ENCODE measurements at places on chromosomes 12 and 14.

- DNase-seq = no peak
These were observed 37.1 kb downstream of the PPP4R3A start for GRCh38 chr14:91473046-91473445.

- DNase-seq = no peak
These were observed 207.9 kb upstream of the TMEM260 start for GRCh38 chr14:56371737-56372136.

DNA sequence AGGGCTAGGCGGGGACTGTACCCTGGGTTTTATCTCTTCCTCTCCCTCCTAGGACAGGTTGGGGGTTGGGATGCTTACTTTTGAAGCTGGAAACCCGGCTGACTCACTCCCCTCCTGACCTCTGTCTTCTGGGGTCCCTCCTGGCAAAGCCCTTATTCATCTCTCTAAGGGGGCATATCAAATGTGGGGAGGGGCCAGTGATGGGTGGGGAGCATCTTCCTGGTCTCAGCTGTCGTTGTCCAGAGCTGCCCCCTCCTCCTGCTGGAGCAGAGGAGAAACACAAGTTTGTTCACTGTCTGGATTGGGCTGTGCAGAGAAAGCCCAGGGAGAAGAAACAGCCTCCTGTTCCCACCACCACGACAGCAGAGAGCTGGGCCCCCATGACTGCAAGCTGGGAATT, 85.8 kb downstream of the TNFAIP2 start:
- no peak for DNase-seq

- DNase-seq = peak; percentile 66
These were observed 624 bp upstream of the PLEKHD1 start for GRCh38 chr14:69483765-69484443.

DNA sequence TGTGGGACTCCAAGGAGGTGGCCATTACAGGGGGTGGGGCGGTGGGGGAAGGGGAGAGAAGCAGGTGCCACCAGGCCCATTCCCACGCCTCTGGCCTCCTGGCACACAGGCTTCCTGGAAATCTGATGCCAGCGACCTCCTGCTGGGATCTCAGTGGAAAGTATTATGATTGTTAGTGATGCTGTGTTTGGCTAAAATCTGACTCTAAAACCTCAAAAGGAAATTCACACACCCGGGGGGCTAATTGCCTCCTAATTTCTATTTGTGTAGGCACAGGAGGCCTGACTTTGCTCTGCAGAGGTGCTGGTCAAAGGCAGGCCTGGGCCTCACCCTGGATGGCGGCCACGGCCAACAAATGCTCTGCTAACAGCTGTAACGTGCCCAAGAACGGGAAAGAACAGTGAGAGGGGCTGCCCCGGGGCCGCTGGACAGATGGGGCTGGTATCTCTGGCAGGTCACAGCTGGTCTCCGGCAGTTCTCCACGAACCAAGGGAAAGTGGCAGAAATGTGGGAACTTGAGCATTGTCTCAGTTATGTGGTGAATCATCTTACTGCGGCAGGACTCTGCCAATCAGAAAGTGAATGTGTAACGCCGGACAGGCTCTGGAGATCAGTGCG, 14.3 kb downstream of the FAM181A start:
- no peak for DNase-seq

GRCh38 chr12:72521326-72521725, 249.2 kb downstream of the TRHDE start:
- no peak for DNase-seq

DNA sequence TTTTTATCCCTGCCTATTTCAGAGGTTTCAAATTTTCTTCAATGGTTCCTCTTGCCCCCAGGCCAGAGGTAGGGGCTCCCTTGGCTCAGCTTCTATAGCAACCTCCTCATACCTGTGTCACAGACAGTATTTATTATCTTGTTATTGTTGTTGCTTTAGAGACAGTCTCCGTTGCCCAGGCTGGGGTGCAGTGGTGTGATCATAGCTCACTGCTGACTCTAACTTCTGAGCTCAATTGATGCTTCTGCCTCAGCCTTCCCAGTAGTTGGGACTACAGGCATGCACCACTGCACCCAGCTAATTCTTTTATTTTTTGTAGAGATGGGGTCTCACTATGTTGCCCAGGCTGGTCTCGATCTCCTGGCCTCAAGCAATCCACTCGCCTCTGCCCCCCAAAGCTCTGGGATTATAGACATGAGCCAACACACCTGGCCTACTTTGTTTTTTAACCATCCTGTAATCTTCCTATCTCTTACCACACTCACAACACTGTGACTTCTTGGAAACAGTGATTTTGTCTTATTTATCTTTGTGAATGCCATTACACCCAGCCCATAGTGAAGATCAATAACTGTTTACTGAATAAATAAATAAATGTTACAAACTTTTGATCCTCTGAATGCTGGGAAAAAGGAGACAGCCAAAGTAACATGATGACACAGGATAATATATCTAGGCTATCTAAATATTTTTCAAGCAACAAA, 95.9 kb downstream of the PHLDA1 start:
- DNase-seq = no peak

- no peak for DNase-seq
These were observed 111.8 kb downstream of the PRKCH start for GRCh38 chr14:61433169-61433568.

- DNase-seq = no peak
These were observed 159.7 kb upstream of the EGLN3 start for GRCh38 chr14:34110531-34110930.

GRCh38 chr12:46147144-46147543, 121.7 kb downstream of the SLC38A1 start:
- DNase-seq = no peak

- DNase-seq = no peak
These were observed 15.6 kb downstream of the ZFHX2 start for GRCh38 chr14:23535943-23536342.

DNA sequence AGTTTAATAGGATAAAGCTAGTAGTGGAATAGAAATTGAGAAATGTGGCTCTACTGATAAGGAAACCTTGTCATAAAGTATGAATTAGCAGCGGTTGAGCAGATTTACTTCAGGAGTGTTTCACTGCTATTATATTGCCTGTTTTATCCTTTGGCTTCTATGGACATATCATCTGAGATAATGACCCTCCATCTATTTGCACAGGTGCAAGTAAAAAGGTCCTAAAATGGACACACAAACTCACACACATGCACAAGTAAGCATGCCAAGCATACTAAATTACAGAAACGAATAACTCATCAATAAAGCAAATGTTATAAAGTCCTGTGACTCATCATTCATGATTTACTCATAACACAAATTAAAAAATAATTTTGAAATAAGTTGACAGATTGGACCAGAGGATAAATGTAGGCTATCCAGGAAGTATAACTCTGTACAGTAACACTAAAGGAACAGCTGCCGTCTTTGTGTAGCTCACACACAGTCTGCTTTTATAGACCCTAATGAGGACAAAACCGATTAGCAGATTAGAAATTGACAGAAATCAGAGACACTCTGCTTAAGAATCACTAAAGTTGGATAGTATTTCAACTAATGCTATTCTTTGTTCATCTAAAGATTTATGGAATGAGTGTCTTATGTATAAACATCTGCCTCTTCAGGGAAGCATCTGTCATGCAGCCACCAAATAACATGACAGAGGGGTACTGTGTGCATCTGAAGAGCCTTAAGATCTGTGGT, 73.9 kb downstream of the SYT1 start:
- DNase-seq = no peak

DNA sequence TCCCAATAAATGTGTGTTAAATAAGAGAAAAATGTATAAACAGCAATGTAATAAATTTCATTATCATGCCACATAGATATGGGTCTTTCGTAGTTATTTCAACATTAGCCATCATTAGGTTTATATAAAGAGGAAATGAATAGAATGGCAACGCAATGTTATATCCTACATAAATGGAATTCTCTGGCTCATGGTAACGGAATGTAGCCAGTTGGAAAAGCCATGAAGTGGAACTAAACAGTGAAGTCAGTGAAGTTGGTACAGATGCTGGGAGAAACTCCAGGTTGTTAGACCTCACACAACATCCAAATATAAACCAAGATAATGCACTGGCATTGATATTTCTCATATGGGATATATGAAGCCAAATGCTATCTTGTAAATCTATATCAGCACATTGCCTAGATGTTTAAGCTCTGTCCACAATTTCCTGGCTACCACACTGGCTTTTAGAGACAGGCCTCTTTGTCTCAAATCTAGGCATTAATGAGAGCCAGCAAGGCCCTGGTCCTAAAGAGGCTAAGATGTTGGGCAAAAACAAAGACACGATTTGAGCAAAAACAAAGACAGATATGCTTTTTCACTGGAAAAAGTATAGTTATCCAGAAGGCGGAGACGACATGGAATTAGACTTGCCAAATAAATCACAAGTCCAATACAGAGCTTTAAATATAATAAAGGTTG, 861.0 kb downstream of the RPS29 start:
- DNase-seq = no peak

- no peak for DNase-seq
These were observed 217.1 kb upstream of the PLEKHG7 start for GRCh38 chr12:92485351-92486348.

DNA sequence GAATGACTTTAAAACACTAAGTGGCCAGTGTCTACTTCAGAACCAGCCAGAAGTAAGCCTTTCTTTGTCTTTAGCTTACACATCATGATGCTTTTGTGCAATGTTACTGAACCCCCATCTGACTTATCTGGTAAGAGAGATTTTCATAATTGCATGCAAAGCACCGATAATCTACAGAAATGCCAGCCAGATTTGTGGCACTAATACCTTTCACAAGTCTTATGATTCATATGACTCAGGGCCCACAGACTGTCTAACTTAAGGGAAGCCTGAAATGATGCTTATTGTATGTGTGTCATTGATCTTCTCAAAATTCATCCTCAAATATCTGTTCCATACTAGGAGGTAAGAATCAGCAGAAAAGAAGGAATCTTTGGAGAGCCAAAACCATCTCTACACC, 18.0 kb downstream of the IGF1 start:
- DNase-seq = no peak

DNA sequence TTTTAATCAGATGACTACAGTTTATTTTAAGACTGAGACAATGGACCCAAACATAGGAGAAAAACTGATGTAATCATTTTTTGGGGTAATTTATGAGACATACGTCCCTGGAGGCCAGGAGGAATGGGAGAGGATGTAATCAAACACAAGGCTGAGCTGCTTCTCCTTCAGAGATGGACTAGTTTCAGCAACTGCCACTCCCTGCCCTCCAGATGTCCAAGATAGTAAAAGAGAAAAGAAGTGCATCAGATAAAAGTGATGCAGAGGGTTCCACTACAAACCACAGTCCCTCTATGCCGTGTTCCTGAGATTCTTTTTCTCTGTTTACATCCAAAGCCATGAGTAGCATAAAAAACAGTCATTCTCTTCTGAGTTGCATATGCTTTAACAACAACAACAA, 101.1 kb downstream of the DACT1 start:
- no peak for DNase-seq

DNA sequence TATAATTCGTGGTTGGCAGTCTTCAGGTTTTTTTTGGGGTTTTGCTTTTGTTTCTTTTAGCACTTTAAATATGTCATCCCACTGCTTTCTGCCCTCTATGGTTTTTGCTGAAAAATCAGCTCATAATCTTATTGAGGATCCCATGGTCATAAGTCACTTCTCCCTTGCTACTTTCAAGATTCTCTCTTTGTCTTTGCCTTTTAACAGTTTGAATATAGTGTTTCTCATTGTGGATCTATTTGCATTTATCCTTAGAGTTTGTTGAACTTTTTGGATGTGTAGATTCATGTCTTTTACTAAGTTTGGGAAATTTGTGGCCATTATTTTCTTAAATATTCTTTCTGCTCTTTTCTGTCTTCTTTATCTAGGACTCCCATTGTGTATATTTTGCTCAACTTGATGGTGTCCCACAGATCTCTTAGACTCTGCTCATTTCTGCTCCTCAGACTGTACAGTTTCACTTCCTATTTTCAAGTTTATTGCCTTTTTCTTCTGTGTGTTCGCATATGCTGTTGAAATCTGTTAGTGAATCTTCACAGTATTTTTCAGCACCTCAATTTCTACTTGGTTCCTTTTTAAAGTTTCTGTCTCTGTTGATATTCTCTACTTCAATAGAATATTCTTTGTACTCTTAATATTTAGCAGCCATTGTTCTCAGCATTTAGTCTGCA, 70.8 kb downstream of the WNK1 start:
- no peak for DNase-seq

GRCh38 chr12:132437943-132438700, 51.8 kb upstream of the FBRSL1 start:
- DNase-seq = no peak

GRCh38 chr14:99244941-99245563, 26.9 kb downstream of the BCL11B start:
- no peak for DNase-seq

DNA sequence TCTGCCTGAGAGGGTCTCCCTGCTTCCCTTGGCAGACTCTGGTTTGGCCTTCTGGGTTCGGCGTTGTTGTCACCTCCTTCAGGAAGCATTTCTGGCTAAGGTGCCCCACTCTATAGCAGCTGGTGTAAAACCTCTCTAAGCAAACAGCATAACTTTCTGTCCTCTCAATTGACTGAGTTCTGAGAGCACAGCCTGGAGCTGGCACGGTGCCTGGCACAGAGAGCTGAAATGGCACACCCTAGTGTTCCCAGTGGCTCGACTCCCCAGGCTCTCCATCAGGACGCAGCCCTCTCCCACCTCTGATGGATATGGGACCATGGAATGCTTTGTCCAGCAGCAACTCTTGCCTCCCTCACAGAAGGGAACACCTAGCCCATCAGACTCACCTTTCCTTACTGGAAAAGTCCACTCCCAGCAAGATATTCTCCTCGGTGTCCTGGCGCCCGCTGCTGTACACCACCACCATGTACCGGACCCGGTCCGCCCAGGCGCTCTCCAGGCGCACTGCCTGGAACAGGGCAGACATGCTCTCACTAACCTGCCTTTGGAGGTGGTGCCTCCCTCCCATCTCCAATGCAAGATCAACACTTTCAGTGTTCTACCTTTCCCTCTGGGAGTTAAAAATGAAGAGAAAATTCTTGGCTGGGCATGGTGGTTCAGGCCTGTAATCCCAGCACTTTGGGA, 40.6 kb downstream of the SSH1 start:
- DNase-seq = no peak

GRCh38 chr14:69877492-69877891, 1.7 kb upstream of the SMOC1 start:
- no peak for DNase-seq

DNA sequence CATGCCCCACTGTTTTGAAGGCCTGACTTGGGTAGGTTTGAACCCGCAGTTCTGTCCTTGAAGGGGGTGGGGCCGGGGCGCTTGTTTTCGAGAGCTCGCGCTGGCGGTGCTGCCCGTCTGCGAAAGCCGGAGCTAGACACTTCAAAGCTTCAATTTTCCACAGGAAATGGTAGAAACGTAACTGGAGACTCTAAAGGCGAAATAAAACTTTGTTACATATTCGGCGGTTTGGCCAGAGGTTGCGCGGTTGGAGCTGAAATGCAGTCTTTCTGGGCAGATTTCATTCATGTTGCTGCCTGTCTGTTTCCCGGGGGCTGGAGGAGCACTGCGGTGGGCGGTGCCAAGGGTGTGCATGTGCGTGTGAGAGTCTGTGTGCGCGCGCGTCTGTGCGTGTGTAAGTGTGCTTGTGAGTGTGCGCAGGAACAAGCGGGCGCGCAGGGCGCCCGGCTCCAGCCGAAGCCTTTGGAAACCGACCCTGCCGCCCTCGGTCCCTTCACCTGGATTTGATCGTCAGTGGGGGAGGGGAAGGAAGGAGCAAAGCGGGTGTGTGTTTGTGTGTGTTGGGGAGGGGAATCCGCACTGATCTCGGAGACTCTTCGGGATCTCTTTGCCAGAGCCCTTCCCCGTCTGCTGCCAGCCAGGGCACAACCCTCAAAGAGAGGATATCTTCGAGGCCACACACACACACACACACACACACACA, 227.7 kb upstream of the CRY1 start:
- peak; percentile 64 for DNase-seq

- DNase-seq = no peak
These were observed 66.4 kb downstream of the WNK1 start for GRCh38 chr12:818733-819132.

Data from nephron progenitor cell (in vitro differentiated cells).